ENCODE measurements at places on chromosomes 5 and 9.

DNA sequence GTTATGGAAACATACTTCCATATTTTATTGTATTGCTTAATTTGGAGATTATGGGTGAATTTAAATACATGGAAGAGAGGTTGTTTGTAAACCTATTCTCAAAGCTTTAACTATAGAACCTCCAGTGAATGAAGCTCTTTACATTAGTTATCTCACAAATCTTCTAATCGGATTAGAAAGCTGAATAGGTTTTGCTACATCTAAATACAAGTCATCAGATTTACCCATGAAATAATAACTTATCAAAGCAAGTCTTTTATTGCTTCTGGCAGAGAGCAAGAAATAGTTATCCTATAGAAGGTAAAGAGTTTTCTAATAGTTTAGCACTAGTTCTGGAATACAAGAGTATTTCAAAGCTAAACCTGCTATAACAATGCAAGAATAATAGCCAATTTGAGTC is 104.4 kb upstream of the SREK1 start:
- no peak for DNase-seq

DNA sequence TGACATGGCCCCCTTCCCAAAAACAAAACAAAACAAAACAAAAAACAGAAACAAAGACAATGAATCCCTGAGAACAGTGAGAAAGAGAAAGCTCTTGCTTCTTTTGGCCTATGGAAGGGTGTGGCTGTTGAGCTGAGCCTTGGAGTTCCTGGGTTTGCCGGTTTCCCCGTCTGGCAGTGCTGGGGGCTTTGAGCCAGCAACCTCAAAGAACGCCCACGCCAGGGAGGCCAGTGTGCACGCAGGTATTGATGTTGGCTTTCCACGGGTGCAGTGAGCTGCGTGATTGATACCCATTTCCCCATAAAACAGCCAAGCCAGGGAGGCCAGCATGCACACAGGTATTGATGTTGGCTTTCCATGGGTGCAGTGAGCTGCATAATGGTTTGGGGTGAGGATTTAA is 8.3 kb upstream of the LCN1 start:
- DNase-seq = no peak

GRCh38 chr9:31135567-31135966 is 1248.9 kb upstream of the ACO1 start:
- no peak for DNase-seq

DNA sequence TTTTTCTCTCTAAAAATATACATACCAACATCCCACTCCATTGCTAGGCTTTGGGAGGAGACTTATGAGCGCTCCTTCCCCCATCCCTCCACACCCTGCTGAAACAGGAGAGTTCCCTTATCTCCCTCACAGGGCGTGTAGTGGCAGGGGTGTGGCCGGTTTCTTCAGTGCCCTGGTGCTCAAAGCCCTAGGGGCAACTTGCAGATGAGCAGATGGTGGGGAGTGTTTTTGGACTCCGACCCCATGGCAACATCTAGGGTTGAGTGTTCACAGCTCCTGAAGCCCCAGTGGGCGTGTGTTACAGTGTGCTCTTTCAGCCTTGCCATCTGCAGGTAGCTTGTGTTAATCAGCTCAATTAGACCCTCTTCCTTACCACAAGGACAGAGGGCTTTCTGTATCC is 409.5 kb downstream of the MAT2B start:
- no peak for DNase-seq

- DNase-seq = no peak
Observed at GRCh38 chr9:38172586-38172985, 103.6 kb upstream of the SHB start.

DNA sequence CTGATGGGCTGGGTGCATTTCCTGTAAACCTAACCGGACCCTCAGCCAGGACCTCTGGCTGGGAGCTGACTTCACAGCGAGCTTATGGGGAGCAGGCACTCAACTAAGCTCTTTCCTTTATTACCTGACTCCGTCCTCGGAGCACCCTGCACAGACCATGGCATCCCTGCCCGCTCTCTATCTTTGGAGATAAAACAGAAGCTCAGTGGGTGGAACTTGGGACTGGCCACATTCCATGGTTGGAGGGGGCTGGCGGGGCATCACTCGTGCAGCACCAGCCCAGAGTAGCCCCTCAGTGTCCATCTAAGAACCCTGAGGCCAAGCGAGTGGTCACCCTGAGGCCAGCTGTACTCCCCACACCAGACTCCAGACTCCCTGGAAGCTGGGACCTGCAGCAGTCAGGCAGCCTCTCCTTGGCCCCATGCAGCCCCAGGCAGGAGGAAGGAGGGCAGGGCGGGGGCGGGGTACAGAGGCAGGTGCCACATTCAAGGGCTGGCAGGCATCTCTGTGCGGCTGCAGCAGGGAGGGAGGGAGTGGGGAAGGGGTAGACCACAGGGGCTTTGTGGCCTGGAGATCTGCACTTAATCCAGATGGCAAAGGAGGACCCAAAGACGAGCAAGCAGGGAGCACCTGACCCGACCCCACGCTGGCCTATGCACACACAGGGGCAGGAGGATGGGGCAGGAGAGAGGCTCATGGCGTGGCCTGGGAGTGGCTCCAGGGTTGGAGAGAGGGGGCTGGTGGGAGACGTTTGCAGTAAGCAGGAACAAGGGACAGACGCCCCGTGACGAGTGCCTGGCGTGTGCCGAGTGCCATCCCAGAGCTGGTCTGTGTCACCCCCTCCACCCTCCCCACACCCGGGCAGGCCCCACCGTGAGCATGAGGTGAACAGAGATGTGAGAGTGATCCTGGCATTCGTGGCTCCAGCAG is 26.1 kb downstream of the GLT6D1 start:
- no peak for DNase-seq

GRCh38 chr9:16718952-16719351 is 151.5 kb downstream of the BNC2 start:
- no peak for DNase-seq

DNA sequence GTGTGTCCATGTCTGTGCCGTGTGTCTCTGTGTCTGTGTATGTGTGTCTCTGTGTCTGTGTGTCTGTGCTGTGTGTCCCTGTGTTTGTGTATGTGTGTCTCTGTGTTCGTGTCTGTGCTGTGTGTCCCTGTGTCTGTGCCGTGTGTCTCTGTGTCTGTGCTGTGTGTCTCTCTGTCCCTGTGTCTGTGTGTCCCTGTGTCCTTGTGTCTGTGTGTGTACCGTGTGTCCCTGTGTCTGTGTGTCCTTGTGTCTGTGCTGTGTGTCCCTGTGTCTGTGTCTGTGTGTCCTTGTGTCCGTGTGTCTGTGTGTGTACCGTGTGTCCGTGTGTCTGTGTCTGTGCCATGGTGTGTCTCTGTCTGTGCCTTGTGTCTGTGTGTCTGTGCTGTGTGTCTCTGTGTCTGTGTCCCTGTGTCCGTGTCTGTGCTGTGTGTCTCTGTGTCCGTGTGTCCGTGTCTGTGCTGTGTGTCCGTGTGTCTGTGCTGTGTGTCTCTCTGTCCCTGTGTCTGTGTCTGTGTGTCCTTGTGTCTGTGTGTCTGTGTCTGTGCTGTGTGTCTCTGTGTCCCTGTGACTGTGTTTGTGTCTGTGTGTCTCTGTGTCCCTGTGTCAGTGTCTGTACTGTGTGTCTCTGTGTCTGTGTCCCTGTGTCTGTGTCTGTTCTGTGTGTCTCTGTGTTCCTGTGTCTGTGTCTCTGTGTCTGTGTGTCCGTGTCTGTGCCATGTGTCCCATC is 23.2 kb downstream of the CACNA1B start:
- DNase-seq = no peak

GRCh38 chr9:132644251-132644650 is 25.5 kb downstream of the DDX31 start:
- DNase-seq = no peak

- peak; percentile 70 for DNase-seq
Observed at GRCh38 chr9:91421971-91422757, 1.5 kb downstream of the NFIL3 start.

DNA sequence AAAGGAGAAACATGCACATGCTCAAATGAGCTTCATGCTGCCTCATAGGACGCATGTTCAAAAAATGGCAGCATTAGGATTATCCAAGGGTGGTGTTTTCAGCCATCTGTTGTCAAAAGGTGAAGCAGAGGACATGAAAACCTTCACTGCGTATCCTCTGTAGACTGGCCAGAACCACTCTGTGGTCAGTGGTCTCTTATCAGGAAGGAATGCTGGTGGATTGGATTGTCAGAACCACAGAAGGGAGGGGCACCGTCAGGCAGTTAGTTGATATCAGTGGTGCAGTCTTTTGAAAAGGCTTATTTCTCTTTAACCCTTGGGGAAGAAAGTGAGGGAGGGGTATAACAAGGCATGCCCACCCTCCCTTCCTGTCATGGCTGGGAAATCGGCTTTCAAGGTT is 100.1 kb downstream of the FBXL7 start:
- DNase-seq = no peak

DNA sequence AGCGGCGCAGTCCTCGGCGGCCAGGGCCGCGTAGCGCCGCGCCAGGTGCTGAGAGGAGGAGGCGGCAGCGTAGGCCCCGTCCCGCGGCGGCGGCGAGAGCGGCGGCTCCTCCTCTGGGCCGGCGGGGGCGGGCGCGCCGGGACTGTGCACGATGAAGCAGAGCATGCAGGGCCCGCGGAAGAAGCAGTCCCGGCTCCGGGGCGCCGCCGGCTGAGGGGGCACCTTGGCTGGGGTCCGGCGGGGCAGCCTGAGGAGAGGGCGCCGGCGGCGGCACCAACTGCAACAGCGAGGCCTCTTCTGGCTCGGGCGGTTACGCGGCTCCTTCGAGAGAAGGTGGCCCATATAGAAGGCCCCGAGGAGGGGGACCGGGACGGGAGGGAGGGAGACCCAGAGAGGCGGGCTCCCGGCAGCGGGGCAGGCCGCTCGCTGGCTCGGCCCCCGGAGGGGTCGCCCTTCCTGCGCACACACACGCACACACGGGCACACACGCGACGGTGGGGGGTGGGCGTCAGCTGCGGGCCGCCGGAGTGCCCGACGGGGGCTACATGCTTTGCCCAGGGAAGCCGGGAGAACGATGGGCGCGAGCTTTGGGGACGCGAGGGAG is 446 bp downstream of the FBXL17 start:
- peak; percentile 95 for DNase-seq

GRCh38 chr5:81265101-81265500 is 32.0 kb downstream of the CKMT2 start:
- DNase-seq = no peak

GRCh38 chr5:61281686-61282085 is 50.4 kb upstream of the ZSWIM6 start:
- DNase-seq = no peak

DNA sequence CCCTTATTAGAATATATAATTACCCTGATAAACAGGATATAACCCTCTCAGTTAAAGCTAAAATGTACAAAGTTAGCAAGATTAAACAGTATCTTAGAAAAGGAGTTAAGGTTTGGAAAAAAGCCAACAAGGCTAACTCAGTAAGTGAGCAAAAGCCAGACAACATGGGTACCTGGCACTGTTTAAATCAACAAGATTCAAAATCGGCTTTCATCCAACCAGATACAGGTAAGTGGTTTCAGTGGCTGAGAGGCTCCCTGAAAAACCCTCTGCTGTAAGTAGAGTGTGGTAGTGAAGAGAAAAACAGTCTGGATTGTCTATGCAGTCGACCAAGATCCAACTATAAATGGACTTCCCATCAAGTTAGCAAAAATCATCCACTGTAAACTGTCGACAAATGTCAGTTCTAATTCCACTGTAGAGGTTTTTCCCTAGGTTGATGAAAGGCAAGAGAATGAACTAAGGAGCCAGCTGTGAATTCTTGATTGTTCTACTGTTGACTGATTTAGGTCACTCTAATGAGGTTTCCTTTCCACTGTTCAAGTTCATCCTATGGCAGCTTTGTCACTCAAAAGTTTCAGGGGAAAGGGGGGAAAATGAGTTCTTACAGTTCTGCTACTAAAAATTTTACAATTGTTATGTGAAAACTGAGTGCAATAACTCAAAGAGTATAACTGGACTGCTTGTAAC is 27.3 kb downstream of the ETF1 start:
- DNase-seq = no peak

- peak; percentile 69 for DNase-seq
Observed at GRCh38 chr9:114888607-114889006, 41.8 kb downstream of the TNFSF8 start.

DNA sequence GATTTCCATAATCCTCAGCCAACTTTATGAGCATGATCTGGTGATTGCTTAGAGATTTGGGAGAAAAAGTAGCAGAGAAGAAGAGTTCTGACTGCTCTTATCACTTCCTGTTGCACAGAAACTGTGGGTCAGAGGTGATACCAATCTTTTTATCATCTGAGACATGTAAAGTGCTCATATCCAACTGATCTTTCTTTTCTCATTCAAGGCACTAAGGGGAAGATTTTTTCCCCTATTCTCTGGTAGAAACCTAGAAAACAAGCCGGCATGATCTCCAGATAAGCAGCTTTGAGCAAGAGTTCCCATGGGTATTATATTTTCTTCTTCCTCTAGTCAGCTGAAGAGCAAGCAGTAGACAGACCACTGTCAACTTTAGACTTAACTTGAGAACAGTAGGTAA is 29.0 kb upstream of the GPR150 start:
- DNase-seq = peak; percentile 51

DNA sequence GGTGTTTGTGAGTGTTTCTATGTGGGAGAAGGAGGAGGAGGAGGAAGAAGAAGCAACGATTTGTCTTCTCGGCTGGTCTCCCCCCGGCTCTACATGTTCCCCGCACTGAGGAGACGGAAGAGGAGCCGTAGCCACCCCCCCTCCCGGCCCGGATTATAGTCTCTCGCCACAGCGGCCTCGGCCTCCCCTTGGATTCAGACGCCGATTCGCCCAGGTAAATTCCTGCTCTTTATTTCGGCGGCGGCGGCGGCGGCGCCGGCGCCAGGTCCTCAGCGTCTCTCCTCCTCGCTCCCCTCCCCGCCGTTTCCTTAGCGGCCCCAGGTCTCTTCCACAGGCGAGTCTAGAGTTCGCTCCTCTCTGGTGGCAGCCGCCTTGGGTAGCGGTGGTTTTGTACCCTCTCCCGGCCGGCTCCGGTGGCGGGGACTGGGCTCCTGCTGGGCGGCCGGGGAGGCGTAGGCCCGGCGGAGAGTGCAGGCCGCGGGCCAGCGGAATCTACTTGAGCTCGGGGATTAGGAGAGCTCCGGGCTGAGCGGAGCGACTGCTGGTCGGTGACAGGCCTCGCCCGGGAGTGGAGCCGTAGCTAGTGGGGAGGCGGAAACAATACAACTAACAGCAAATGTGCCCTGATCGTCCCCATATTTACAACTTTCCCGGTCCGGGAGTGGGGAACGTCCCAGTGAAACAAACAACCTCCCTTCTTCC is 547 bp downstream of the NIPBL start:
- peak; percentile 85 for DNase-seq

- no peak for DNase-seq
Observed at GRCh38 chr9:120564589-120564988, 15.4 kb downstream of the CDK5RAP2 start.

- peak; percentile 64 for DNase-seq
Observed at GRCh38 chr5:107388141-107388861, 282.4 kb downstream of the EFNA5 start.

DNA sequence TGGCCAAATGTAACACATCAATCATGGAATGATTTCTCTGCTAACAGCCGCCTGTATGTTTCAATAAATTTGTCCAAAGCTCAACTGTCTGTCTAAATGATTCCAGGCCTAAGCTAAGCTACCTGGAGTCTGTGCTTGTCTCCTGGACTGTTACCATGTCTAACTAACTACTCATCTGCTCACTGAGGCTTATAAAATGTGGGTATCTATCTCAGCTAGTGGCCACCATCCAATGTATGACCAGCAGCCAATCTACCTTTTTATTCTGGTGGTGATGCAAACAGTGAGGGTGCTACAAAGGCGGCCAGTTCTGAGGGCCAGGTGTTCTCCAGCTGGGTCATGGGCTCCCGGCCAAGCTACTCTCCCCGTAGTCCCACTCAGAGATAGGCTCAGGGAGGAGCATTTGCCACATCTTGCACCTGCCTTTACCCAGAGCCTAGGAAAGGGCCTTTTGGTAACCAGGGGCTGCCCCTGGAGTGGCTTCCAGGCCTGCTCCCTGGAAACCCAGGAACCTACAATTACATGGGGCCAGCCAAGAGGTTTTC is 59.1 kb downstream of the PFDN1 start:
- DNase-seq = no peak
